Colonic mucosa (tissue), 4 donors: ENCODE measurements at places on chromosomes 1 and 21. TPM values are rescaled to one million over a fixed set of nuclear protein-coding genes. Genes with fewer than 3 reads are reported as not detected.

The COL16A1 gene
- 9.0 TPM for total RNA-seq

The DMBX1 gene
- not detected for total RNA-seq

The MR1 gene
- total RNA-seq, result 3.0 TPM

The AMIGO1 gene
- 3.9 TPM for total RNA-seq

The SV2A gene
- total RNA-seq, result 0.89 TPM

The PHF13 gene
- 8.0 TPM for total RNA-seq

The C1orf185 gene
- total RNA-seq, result not detected

- peak overlapping the region; percentile 92 for H3K27ac ChIP-seq
- no peaks in the 10 kb centered on the region for H3K36me3 ChIP-seq
- H3K4me1 ChIP-seq, result peaks cover 3% of the 10 kb centered on the region
- no peaks in the 10 kb centered on the region for H3K27me3 ChIP-seq
- H3K4me3 ChIP-seq, result peak overlapping the region; percentile 84
- DNase-seq, result peak; percentile 65
Observed at GRCh38 chr1:108200687-108201051, 526 bp upstream of the SLC25A24 start.

DNA sequence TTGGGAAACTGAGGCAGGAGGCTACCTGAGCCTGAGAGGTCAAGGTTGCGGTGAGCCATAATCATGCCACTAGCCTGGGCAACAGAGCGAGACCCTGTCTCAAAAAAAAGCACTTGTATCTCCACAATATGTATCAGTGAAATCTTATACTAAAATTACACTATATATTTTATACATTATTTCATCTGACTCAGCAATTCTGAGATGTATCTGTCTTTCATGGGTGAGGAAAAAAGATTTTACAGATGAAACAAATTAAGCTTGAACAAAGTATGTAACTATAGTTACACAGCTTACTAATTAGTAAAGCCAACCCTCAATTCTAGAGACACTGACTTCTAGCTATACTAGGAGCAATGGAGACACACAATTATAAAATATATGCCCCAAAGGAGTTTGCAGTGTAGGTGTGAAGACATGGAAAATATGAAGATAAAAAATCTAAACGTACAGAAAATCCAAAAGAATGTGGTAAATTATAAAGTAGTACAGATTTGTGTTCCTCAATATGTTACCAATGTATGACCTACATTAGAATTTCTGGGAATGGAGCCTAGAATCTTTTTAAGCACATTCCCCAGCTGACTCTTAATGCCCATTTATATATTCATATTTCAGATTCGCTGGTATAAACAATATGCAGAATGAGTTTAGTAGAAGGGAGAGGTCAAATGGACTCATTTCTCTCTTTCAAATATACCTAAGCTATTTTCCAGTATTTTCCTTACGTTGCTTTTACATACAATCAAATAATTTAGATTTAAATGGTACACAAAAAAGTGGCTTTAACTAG is 14.6 kb downstream of the GTF2B start:
- H3K4me3 ChIP-seq, result no peak overlapping the region
- no peak for DNase-seq
- no peaks in the 10 kb centered on the region for H3K36me3 ChIP-seq
- no peak overlapping the region for H3K27ac ChIP-seq
- no peaks in the 10 kb centered on the region for H3K4me1 ChIP-seq

GRCh38 chr1:174077749-174078490 is 55.8 kb upstream of the RC3H1 start:
- H3K27me3 ChIP-seq, result no peaks in the 10 kb centered on the region
- no peaks in the 10 kb centered on the region for H3K36me3 ChIP-seq
- no peaks in the 10 kb centered on the region for H3K4me1 ChIP-seq
- no peak overlapping the region for H3K27ac ChIP-seq

- no peak overlapping the region for H3K4me3 ChIP-seq
- DNase-seq, result no peak
- peaks cover 3% of the 10 kb centered on the region for H3K4me1 ChIP-seq
- no peaks in the 10 kb centered on the region for H3K27me3 ChIP-seq
- H3K36me3 ChIP-seq, result no peaks in the 10 kb centered on the region
Observed at GRCh38 chr1:112807999-112808398, 92.9 kb upstream of the PPM1J start.

DNA sequence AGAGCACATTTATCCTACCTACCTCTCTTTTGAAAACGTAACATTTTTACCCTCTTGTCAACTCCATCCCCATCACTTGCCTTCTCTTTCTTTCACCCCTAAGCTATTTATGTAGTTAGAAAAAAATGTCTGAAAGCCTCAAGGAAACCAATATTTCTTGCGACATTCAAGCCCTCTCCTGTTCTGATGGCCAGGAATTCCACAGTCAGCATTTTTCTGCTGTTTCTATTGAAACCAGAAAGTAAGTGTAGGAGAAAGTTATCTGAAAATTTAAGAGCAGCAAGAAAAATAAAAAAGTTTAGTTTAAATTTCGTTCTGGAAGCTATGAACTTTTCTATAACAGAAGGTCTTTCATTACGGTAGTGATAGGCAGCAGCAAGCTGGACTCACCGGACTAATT is 247.6 kb upstream of the PBX1 start:
- no peaks in the 10 kb centered on the region for H3K4me1 ChIP-seq
- H3K4me3 ChIP-seq, result no peak overlapping the region
- no peaks in the 10 kb centered on the region for H3K27me3 ChIP-seq

GRCh38 chr21:35002879-35003722 is 46.0 kb downstream of the RUNX1 start:
- no peaks in the 10 kb centered on the region for H3K36me3 ChIP-seq
- H3K4me1 ChIP-seq, result no peaks in the 10 kb centered on the region
- H3K27ac ChIP-seq, result no peak overlapping the region
- H3K27me3 ChIP-seq, result no peaks in the 10 kb centered on the region

DNA sequence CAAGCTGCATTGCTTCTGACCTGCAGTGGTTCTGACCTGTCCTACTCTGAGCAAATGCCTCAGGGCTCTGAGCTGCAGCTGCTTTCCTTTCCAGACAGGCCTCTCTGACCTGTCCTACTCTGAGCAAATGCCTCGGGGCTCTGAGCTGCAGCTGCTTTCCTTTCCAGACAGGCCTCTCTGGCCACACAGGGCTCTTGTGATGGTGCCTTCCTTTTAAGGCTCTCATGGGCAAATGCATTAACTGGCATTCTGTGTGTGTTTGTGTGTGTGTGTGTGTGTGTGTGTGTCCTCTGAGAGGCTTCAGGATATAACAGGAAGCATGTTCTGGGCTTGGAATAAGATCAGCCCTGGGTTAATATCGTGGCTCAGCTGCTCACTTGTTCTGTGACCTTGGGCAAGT is 131.3 kb downstream of the NTPCR start:
- no peak overlapping the region for H3K4me3 ChIP-seq
- H3K27ac ChIP-seq, result no peak overlapping the region
- no peak for DNase-seq
- H3K4me1 ChIP-seq, result no peaks in the 10 kb centered on the region
- no peaks in the 10 kb centered on the region for H3K36me3 ChIP-seq
- no peaks in the 10 kb centered on the region for H3K27me3 ChIP-seq

GRCh38 chr21:32316361-32317215 is 17.9 kb downstream of the MRAP start:
- no peaks in the 10 kb centered on the region for H3K4me1 ChIP-seq
- H3K36me3 ChIP-seq, result no peaks in the 10 kb centered on the region
- no peak overlapping the region for H3K4me3 ChIP-seq
- no peak overlapping the region for H3K27ac ChIP-seq
- no peak for DNase-seq

DNA sequence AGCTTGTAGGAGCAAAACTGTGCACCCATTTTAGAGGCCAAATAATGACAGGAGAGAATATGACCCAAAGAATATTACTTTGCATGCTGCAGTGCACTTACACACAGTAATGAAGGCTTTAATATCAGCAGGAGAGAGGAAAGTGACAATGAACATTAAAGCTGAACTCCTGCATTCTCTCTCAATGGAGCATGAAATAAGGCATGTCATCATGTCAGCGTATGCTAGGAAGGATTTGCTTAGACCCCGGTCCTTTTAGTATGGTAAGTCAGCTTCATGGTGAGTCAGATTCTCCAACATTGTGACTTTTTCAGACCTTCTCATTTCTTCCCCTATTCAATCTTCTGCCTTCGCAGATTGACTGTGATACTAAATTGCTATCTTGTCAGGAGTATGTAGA is 210.7 kb upstream of the TMPRSS15 start:
- H3K27ac ChIP-seq, result no peak overlapping the region
- DNase-seq, result no peak
- H3K27me3 ChIP-seq, result no peaks in the 10 kb centered on the region
- no peaks in the 10 kb centered on the region for H3K4me1 ChIP-seq
- no peak overlapping the region for H3K4me3 ChIP-seq
- no peaks in the 10 kb centered on the region for H3K36me3 ChIP-seq

DNA sequence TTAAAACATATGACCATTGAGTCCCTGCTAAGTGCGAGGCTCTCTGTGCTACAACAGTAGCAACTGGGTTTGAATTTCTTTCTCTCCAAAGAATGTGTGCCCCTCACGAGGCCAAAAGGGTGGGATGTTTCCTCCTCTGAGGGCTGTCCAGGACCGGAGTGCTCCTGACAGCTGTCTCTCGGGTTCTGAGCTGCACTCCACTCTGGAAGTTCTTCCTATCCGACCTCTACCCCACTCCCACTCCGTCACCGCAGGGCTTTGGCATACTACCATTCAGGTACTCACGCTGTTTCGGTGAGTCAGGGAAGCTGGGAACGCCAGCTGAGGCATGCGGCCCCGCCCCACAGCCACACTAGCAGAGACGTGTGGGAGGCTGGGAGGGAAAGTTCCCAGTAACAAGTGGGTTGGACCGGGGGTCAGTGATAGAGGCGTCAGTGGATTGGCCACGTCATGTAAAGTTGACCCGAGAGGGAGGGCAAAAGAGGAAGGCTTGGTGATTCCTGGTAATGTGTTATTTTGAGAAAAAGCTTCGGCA is 705 bp upstream of the SLC50A1 start:
- peak overlapping the region; percentile 98 for H3K27ac ChIP-seq
- H3K4me3 ChIP-seq, result peak overlapping the region; percentile 45
- peaks cover 6% of the 10 kb centered on the region for H3K36me3 ChIP-seq
- no peaks in the 10 kb centered on the region for H3K27me3 ChIP-seq
- DNase-seq, result peak; percentile 93

DNA sequence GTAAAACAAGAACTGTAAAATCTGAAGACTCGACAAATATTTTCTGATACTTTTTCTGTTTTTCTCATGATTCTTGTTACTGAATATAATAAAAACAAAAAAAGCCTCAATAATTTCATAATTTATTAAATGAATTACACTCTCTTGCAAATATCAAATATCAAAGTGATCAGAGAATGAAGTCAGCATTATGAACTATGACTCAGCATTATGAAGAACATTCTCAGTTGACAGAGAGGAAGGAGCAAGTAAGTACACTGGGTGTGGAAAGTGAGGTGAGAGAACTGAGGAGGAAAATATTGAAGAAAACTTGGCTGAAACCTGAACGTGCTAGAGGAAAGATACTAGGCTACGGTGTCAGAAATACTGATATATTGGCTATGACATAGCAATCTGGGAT is 529.5 kb downstream of the KCNT2 start:
- DNase-seq, result no peak
- H3K27ac ChIP-seq, result no peak overlapping the region
- H3K4me3 ChIP-seq, result no peak overlapping the region
- no peaks in the 10 kb centered on the region for H3K36me3 ChIP-seq
- no peaks in the 10 kb centered on the region for H3K4me1 ChIP-seq

DNA sequence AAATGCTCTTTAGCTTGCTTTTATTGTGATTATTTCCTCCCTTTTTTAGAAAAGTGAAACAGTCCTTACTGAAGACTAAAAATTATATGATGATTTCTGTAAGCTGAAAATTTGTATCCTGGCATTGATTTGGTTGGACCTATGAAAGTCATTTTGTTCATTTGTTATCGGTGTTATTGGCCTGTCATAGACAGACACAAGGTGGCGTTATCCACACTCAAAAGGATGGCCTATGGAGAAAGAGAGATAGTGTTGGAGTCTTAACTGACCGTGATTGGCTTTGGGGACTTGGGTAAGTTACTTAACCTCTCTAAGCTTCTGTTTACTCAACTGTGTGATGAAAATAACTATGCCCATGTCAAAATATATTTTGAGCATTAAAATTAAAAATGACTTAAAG is 203.6 kb upstream of the CHODL start:
- H3K4me1 ChIP-seq, result no peaks in the 10 kb centered on the region
- H3K27me3 ChIP-seq, result no peaks in the 10 kb centered on the region
- no peak overlapping the region for H3K27ac ChIP-seq
- no peak overlapping the region for H3K4me3 ChIP-seq

DNA sequence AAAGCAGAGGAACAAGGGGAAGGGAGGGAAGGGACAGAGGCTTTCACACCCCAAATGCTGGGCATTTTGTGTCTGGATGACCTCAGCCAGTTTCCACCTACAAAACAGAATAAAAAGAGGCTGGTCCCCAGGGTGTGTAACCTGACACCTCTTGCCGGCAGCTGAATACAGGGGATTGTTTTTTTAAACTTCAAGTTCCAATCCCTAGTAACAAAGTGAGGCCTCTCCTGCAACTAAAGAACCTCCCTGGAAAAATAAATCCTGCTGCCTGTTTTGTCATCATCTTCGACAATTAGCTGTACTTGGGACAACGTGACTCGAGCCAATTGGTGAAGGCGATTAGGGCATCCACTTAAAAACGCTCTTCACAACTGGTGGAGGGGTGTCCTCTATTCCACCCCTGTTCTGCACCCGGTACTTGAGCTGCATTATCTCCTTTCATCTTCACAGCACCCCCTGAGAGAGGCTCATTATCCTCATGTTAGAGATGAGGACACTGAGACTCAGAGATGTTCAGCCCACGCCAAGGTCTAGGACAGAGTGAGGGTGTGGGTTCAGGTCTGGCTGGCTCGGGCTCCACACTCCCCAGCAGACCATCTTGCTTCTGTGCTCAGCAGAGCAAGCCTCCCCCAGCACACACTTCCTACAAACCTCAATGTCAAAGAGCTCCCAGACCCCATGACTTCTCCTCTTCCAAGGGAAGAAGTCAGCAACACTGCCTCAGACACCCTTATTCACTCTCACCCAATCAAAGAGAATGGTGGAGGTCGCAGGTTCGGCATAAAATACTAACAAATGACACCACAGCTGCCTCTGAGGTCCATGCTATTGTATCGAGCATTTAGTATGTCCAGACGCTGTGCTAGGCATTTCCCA is 15.2 kb downstream of the ITPKB start:
- no peaks in the 10 kb centered on the region for H3K27me3 ChIP-seq
- H3K27ac ChIP-seq, result no peak overlapping the region
- no peaks in the 10 kb centered on the region for H3K36me3 ChIP-seq
- H3K4me1 ChIP-seq, result peaks cover 7% of the 10 kb centered on the region

GRCh38 chr1:186636786-186637185 is 43.4 kb downstream of the PTGS2 start:
- H3K27me3 ChIP-seq, result no peaks in the 10 kb centered on the region
- H3K27ac ChIP-seq, result no peak overlapping the region
- no peak for DNase-seq
- H3K36me3 ChIP-seq, result no peaks in the 10 kb centered on the region

DNA sequence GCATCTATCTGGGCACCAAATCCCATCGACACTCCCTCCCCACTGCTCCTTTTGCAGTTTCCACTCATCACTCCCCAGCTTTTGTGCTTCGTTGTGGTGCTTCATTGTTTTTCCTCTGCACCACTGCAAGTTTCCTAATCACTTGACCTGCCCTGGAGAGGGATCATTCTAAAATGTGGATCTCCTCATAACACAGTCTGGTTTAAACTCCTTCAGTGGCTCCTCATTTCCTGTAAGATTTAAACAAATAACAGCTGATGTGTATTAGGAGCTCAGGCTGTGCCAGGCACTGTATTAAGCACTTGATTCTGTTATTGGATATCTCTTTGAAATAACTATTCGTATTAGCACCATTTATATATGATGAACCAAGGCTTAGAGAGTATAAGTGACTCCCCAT is 51.3 kb downstream of the MAP10 start:
- H3K36me3 ChIP-seq, result no peaks in the 10 kb centered on the region
- no peaks in the 10 kb centered on the region for H3K27me3 ChIP-seq
- H3K4me3 ChIP-seq, result no peak overlapping the region
- DNase-seq, result no peak
- H3K4me1 ChIP-seq, result no peaks in the 10 kb centered on the region
- no peak overlapping the region for H3K27ac ChIP-seq
